DMS79 treated with DMSO at 0.1 percent for 48 hours (cell line): ENCODE measurements at places on chromosomes 12 and 14.

GRCh38 chr14:104393898-104394381 is 185.6 kb upstream of the C14orf180 start:
- DNase-seq, result peak; percentile 94

GRCh38 chr12:27952510-27952909 is 20.0 kb downstream of the PTHLH start:
- no peak for DNase-seq

DNA sequence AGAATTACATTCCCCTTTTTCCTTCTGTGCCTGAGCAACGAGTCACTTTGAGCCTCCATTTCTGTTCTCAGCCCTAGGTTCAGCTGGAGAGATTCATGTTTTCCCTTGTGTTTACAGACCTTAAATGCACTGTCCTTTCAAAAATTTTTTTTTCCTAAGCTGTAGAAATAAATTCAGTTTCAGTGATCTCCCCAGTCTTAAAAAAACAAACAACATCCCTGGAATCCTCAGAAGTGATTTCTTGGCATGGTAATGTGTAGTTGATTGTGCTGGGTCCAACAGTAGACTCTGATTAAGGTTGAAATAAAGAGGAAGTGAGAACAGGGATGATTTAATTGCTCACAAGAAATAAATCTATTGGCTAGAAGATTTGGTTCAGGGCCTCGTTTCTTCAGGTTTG is 89.3 kb downstream of the NTN4 start:
- no peak for DNase-seq

GRCh38 chr12:10369557-10370415 is 20.1 kb downstream of the KLRK1 start:
- no peak for DNase-seq

DNA sequence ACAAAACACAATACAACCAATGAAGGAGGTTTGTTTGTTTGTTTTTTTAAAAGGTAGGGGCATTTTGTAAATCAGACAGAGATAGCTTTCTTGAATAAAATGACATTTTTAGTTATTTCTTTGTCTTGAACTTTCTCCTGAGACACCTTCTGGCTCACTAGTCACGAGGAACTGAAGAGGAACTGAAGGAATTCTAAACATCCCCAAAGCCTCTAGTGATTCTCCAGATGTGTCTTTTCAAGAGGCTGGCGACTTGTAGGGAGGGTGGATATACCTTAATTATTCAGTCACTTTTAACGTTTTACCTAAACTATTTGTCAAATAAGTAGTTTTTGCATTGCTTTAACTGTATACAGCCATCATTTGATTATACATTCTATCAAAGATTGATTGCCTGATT is 211.2 kb upstream of the LRIG3 start:
- no peak for DNase-seq

- no peak for DNase-seq
Measured at GRCh38 chr12:127422935-127423566, 843.9 kb upstream of the TMEM132C start.

GRCh38 chr12:122389677-122390076 is 32.8 kb downstream of the CLIP1 start:
- no peak for DNase-seq

DNA sequence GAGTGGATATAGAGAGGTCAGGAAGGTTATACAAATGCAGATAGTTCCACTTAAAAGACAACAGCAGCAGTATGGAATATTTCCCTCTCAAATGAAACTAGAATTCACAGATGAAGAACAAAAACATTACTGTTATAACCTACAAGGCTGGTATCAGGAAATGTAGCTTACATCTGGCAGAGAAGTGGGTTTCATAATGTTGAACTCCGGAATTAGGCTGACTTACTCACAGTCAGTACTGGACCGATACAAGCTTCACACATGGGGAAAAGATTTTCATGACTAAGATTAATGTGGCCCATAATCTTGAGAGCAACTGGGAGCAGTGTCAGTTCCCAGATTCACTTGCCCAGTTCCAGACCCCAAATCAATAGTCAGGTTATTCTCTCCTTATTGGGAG is 353.9 kb downstream of the DUSP6 start:
- DNase-seq, result no peak

DNA sequence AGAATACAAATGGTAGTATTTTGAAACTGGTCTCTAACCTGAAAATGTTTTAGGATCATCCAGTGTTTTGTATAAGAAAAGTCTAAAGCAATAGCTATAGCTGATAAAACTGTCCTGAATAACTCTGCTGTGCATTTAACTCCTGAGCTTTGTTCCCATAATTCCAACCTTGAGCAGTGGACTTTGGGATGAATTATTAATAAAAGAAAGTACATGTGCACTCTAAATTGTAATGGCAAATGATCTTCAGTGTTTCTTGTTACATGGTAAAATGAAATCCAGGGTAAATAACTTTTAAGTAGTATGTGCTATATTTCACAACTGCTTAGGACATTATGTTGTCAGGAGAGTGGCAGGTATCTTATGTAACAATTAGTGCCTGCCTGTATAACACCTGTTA is 345.6 kb downstream of the SLC16A7 start:
- DNase-seq, result no peak

GRCh38 chr14:52272375-52272774 is 4.9 kb downstream of the PTGDR start:
- no peak for DNase-seq

GRCh38 chr12:69900720-69901131 is 75.7 kb downstream of the MYRFL start:
- peak; percentile 32 for DNase-seq

GRCh38 chr14:63273717-63274655 is 44.7 kb downstream of the GPHB5 start:
- DNase-seq, result no peak

- no peak for DNase-seq
Measured at GRCh38 chr12:52956987-52957386, 8.1 kb downstream of the KRT18 start.

DNA sequence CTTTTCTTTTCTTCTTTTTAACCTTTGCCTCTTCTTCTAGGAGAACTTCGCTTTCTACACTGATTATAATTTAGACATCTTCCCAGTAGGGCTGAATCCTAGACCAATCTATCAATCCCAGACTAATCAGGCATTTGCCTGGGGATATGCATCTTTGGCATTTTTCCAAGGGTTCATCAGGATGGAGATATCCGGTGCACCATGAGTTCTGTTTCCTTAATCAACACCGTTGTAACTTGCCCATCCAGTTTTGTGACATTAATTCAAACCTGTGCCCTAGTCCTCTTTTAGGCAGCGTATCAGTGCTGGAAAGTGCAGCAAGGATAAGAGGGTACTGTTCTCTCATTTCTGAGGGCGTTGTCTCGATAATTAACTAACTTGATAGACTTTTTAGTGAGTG is 617 bp upstream of the MGP start:
- DNase-seq, result peak; percentile 15

DNA sequence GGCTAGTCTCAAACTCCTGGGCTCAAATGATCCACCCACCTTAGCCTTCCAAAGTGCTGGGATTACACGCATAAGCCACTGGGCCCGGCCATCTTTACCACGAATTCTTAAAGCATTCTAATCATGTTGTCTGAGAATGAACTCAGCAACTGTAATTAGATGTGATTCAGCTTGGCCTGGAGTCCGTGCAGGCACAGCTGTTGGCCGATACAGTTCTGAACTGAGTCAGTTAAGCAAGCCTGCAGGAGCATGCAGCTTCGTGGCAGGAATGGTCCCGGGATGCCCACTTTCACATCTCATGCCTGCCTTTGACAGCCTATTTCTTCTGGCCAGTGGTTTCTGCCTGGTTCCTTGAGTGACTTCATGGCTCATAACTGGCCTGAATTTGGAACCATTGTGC is 194.1 kb downstream of the ANO6 start:
- no peak for DNase-seq

DNA sequence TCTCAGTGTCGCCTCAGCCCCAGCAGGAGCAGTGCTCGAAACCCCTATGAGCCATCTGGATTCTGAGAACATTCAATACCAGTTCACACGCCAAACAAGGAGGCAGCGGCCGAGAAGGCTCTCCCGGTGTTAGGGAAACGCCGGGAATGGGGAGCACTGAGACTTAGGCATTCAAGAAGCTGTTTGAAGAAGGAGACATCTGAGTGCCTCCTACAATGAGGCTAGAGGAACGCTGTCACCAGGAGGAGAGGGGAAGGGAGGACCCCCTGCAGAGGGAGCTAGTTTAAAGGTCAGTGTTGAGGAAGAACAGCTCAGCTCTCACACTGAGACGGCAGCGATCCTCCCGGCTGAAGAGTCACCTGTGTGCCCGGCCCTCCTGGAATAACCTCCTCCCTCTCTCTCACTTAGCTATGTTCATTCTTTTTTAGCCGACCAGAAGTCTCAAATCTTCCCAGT is 69.9 kb downstream of the SERPINA3 start:
- no peak for DNase-seq

DNA sequence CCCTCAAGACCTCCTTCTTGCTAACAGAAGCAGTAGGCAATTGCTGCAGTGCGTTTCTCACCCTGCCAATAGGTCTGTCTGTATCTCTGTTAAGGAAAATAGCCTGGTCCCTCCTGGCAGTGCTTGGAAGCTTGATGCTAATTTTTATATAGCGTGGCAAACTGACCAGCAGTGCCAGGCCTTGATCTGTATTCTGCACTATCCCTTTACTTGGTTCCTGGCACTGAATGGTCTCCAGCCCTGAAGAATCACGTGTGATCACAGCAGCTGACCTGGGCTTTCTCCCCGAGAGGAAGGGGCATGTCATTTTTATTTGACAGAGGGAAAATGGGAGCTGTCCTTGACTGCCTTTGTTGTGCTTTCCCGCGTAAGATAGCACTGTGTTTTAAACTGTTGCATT is 48.7 kb upstream of the TRAF3 start:
- no peak for DNase-seq

DNA sequence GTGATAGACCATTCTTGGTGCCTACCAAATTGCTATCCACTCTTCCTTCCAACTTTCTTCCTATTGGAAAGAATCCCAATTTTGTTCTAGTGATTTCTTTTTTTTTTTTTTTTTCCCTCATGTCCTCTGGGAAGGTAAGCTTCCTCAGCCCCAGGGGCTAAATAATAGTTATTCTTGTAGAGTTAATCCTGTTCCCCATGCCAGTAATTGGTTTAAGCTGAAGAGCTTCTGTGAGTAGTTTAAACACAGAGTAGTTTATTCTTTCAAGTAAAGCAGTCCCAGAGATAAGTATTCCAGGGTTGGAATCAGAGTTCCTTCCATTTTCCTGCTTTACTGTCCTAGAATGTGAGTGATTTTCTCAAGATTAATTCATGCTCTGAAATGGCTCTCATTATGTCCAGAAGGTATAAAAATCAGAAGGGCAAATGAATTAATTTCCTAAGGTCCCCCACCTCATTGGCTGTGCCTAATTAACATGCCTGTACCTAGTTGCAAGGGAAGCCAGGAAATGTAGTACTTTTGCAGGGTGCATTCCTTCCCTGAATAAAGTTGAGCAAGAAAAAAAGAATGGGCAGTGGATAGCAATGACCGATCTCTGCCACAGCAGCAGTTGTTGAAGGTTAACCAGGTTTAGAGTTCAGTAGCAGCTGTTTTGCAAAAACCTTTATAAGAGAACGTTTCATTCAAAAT is 97.8 kb downstream of the PLEKHA5 start:
- no peak for DNase-seq

- no peak for DNase-seq
Measured at GRCh38 chr12:54222609-54223008, 33.8 kb upstream of the SMUG1 start.

DNA sequence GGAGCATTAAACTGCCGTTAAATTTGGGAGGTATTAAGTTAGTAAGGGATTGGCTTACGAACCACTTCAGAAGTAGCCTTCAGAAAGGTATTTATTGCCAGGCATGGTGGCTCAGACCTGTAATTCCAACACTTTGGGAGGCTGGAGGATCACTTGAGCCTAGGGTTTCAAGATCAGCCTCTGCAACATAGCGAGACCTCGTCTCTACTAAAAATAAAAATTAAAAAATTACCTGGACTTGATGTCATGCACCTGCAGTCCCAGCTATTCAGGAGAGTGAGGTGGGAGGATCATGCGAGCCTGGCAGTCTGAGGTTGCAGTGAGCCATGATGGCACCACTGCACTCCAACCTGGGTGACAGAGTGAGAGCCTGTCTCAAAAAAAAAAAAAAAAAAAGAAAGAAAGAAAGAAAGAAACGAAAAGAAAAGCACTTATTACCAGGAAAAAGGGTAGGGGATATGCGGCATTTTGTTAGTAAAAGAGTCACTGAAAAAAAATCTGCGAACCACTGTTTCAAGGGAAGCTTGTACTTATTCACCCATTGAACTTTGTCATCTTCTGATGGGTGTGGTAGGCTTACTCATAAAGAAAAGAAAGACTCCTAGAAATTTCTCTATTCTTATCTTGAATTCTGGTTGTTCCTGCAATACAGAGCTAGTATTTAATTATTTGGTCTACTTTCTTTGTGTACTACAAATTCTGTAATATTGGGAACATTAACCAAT is 33.6 kb upstream of the PLEKHA5 start:
- no peak for DNase-seq

GRCh38 chr14:88660056-88660455 is 97.2 kb downstream of the ZC3H14 start:
- DNase-seq, result no peak

DNA sequence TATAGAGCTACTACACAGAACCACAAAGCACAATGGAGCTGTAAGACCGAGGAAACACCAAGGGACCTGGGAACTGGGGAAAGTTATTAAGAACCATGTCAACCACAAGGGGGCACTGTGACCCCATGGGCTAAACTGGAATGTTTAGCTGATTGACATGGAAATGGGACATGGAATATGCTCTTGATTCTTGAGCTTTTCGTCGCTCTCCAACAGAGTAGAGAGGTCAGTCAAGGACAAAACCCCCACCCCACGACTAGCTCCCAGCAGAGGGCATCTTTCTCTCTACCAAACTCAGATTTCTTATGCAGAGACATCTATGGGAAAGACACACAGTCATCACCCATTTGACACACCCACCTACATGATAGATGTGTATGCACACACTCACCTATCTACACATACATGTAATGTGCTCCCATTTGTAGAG is 10.1 kb downstream of the NDRG2 start:
- peak; percentile 91 for DNase-seq

DNA sequence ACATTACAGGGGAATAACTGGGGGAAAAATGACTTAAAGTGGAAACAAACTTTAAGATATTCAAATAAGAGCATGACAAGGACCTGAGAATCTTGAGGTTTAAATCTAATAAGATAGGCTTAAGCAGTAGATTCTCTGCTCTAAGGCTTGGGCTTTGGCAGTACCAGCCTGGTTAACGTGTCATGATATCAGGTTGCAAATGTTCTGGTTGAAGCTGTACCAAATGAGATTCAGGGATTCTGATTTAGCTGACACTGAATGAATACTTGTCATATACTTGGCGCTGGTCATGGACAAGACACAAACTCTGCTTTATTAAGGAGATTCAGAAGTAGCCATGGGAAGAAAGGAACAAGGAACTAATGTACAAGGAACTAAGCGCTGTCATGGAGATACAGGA is 6.1 kb downstream of the TCP11L2 start:
- DNase-seq, result no peak

DNA sequence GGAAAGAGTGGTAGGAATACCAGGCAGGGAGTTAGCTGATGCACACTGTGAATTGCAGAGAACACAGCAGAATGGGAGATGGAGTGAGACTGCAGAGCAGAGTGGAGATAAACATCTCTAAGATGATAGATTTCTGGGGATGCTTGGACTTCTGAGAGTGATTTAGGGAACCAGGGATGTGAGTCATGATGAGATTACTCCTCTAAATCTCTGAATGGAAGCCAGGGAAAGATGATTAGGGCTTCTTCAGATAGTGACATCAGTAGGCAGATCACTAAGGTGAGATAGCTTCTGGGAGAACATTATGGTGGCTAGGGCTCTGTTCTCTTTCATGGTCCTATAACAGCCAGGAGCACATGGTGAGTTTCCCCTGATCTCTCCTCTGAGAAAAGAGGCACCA is 501.5 kb upstream of the USP15 start:
- DNase-seq, result no peak

GRCh38 chr12:67477681-67478265 is 170.8 kb upstream of the DYRK2 start:
- no peak for DNase-seq
